ENCODE measurements at places on chromosomes 5 and 9.

- no peak for DNase-seq
Measured at GRCh38 chr5:169095410-169095960, 205.5 kb downstream of the SLIT3 start.

DNA sequence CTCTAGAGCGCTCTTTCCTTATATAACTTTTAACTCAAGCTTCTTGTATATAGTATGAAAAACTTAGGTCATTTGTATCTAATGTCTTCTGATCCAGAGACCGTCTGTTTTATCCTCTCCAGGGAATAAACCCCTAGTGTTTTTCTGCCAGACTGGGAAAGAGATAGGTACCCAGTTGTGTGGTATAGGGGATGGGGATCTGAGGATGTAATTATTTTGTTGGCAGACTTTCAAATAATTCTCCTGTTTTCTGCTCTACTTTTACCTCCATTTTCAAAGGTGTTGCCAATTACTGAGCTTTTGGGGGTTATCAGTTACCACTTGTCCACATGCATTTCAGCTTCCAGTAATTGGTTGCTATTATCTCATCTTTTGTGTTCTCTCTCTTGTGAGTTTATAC lies 17.9 kb downstream of the CCDC171 start:
- no peak for DNase-seq

- no peak for DNase-seq
Measured at GRCh38 chr9:115891929-115892328, 261.7 kb upstream of the PAPPA start.

- DNase-seq, result no peak
Measured at GRCh38 chr5:131209506-131210150, 38.9 kb downstream of the LYRM7 start.

- no peak for DNase-seq
Measured at GRCh38 chr9:116055536-116055935, 98.1 kb upstream of the PAPPA start.

Measured in hypothalamus (tissue), 51 donors.